ENCODE measurements at places on chromosomes 4 and X.

DNA sequence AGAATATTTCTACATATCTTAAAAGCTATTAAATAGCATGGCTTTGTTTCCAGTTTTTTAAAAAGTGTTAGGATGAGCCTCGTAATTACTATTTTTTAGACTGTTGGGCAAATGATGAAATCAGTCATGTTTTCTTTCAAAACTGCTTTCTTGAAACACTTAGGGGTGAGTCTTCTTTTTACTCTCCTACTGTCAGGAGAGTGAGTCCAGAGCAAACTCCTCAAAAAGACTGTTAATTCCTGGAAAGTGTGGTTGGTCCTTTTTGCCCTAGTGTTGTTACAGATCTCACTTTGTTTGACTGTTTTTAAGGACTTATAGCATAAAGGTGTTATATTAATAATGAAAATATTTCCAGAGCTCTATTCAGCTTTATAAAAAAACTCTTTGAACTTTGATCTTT lies 6.3 kb downstream of the GSTCD start:
- no peak for DNase-seq

GRCh38 chr4:140315019-140315418 lies 58.4 kb upstream of the SCOC start:
- DNase-seq: no peak

- DNase-seq: no peak
Observed at GRCh38 chr4:123127875-123128274, 205.5 kb upstream of the NUDT6 start.

- no peak for DNase-seq
Observed at GRCh38 chrX:10444204-10444603, 176.2 kb downstream of the MID1 start.

GRCh38 chr4:179836179-179837075 lies 2394.2 kb upstream of the AGA start:
- no peak for DNase-seq

GRCh38 chr4:90328558-90328957 lies 201.4 kb downstream of the CCSER1 start:
- no peak for DNase-seq

DNA sequence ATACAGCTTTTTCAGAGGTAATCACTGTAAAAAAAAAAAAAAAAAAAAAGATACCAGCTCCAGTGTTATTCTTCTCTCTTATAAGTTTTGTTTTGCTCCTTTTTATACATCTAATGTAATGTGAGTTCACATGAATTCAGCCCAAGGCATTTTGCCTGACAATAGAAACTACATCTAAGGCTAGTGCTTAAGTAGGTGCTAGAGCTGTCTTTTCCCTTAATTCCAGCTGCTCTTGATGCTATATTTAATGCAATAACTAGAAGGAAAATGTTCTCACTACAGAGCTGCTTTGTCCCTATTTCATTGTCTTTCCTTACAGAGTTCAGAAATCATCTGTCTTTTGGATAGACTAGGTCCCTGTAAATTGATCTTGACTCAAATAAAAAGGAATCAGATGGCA lies 150.1 kb downstream of the NAA11 start:
- no peak for DNase-seq

DNA sequence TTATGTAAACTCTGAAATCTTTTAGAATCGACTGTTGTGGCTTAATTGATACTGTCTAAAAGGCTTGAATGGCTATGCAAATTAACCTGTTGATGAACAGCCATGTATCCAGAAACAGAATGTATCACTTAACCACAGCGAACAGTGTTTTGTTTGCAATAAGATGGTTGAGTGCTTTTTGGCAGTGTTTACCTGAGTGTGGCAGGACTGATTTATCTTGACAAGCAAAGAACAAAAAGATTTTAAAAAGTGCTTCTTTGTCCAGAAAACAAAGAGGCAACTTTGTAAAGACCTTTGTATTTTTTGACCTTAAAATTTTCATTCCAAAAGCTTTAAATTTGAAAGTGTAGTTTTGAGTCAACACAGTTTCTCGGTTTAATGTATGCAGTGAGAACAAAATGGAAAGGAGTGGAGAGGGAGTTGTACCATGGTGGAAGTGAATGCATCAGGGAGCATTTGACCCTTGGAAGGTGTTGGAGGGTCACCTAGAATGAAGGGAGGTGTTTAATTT lies 18.0 kb downstream of the ARHGAP10 start:
- DNase-seq: no peak

DNA sequence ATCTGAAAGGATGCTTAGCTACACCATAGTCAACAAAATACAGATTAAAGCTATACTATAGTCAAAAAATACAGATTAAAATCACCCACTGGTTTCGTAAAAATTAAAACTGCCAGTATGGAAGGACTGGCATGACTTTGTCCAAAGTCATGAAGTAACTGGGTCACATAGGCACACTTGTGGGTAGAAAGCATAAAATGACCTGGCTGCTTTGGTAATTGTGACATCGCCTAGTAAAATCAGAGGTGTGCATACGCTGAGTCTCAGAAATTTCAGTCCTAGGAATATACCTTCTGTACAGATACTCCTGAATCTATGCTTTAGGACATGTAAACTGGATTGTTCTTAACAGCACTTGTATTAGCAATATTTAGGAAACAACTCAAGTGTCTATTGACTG lies 28.1 kb downstream of the CLNK start:
- DNase-seq: no peak

DNA sequence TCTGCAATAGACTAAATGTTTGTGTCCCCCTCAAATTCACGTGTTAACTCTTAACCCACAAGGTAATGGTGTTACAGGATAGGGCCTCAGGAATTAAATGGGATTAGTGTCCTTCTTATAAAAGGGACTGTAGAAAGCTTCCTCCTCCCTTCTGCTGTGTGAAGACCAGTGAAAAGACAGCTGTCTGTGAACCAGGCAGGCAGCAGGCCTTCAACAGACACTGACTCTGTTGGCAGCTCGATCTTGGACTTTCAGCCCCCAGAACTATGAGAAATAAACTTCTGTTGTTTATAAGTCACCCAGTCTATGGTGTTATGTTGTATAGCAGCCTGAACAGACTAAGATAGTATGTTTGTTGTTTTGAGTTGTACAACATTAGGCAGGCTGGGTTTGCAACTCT lies 208.1 kb downstream of the GBA3 start:
- no peak for DNase-seq

DNA sequence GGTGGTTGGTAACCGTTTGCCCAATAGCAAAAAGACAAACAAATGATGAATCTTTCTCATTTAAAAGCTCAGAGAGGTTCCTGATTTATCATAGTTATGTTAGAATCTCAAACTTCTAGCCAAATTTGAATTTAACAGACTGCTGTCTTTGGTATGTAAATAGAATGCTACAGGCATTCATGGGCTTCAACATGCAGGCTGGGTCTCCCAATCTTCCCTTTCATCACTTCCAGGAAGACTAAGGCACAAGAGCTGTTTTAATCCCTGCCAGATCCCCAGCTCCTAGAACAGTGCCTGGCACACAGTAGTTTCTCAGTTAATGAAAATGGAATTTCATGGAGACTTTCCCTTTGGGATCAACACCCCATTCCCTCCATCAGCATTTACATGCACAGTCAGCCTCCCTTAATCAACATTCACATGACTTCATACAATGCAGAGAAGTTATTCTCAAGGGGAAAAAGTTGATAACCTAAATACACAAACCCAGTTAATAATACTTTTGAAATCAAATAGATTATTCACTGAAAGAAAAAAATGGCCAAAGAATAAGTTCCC lies 107.6 kb upstream of the C1QTNF7 start:
- DNase-seq: no peak

DNA sequence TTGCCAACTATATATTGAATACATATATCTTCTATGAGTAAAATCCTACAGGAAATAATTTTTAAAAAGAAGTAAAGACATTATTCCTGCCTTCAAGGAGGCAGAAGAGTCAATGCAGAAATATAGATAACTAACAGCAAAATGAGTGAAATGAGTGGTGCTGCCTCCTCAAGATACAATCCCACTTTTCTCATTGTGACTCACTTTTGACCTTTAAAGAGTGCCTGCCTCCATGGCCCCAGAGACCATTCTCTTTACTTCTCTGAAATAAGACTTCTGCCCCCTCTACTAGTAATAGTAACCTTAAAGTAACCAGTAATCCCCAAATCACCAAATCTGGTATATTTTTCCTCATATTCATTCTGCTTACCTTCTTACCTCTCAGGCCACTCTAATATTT lies 15.5 kb downstream of the SLC10A7 start:
- no peak for DNase-seq

GRCh38 chr4:86493460-86493859 lies 100.7 kb upstream of the PTPN13 start:
- DNase-seq: no peak

DNA sequence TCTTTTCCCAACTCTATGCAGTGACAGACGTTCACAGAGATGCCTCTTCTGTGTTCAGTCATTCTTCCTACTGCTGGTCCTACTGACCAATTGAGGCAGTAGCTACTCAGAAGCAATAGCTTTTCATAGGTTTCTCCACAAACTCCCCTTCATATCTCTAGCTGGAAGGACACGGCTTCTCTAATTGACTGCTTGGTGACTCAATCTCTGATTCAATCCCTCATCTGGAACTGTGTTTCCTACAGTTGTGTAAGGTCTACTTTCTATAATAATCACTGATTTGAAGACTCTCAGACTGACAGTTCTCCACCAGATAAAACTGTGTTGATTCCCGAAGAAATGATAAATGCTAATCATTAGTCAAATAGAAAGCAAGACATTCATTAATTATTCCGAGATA lies 111.5 kb downstream of the DTHD1 start:
- DNase-seq: no peak

GRCh38 chrX:64184396-64184795 lies 21.1 kb downstream of the AMER1 start:
- DNase-seq: no peak

- DNase-seq: no peak
Observed at GRCh38 chr4:124596816-124597215, 115.7 kb downstream of the ANKRD50 start.

DNA sequence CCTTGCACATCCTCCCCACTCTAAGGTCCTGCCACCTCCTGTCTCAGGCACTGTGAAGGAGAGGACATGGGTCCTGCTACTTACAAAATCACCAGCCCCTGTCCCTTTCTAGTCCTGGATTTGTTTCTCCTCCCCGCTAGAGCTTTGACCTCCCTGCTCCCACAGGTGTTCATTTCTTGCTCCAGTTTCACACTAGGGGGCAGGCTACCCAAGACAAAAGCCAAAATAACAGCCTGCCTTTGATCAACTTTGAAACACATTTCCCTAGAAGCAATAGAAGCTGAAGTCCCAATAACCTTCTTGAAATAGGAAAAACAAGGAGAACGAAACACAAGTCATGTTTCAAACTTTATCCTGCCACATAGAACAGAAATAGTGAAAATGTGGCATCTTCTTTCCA lies 164.4 kb downstream of the QDPR start:
- peak; percentile 83 for DNase-seq

GRCh38 chr4:96016634-96017299 lies 176.9 kb downstream of the PDHA2 start:
- no peak for DNase-seq

DNA sequence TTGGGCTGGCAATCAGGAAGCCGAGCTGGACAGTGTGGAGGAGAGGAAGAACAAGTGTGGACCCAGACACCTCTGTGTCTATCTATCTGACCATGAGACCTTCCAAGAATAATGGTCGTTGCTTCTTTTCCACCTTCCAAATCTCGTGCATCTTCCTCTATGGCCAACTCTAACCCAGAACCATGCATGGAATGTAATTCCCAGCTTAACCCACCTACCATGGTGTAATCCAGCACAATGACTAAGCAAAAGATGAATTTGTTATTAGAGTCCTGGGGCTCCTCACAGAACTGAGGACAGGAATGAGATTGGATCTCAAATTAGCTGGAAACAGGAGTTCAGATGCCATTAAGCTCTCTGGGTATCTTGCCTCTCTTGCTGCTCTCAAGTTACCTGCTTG lies 17.4 kb upstream of the TMEM184C start:
- DNase-seq: no peak

Data from activated CD4-positive, alpha-beta T cell treated with anti-CD3 and anti-CD28 coated beads, Interleukin-2, amount 10 ng/mL, durations not matched to agents 24 days and 14 days (primary cell).